ENCODE measurements at places on chromosomes 16 and 17. TPM values are rescaled to one million over a fixed set of nuclear protein-coding genes. Genes with fewer than 3 reads are reported as not detected.

GRCh38 chr17:59825533-59826322 is 67.0 kb downstream of the TUBD1 start:
- DNase-seq = no peak

- DNase-seq = no peak
Observed at GRCh38 chr17:79829004-79829403, 10.2 kb downstream of the CBX4 start.

- no peak for DNase-seq
Observed at GRCh38 chr16:85381738-85382592, 231.2 kb upstream of the GSE1 start.

The DUXB gene
- total RNA-seq = not detected
